AG04450 (cell line): ENCODE measurements at places on chromosomes 4 and X.

DNA sequence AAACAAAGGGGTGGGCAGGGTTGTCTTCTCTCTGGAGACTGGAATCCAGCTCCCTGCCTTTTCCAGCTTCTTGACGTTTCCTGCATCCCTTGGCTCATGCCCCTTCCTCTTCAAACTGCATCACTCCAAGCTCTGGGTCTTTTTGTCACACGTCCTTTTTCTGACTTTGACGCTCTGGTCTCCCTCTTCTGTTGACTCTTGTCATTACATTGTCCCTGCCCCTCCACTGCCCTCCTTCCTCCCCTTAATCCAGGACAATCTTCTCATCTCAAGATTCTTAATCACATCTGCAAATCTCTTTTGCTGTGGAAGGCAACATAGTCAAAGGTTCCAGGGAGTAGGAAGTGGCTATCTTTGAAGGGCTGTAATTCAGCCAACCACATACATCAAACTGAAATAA is 178.3 kb downstream of the TMA16 start:
- no peak for DNase-seq

- DNase-seq, result no peak
Measured at GRCh38 chrX:21374163-21374993, at the start of gene CNKSR2. Gene CNKSR2 (plus strand): TSS chrX:21374418. CDS start chrX:21374898, 480 bp downstream.

GRCh38 chrX:6041630-6042029 is 187.0 kb downstream of the NLGN4X start:
- no peak for DNase-seq

DNA sequence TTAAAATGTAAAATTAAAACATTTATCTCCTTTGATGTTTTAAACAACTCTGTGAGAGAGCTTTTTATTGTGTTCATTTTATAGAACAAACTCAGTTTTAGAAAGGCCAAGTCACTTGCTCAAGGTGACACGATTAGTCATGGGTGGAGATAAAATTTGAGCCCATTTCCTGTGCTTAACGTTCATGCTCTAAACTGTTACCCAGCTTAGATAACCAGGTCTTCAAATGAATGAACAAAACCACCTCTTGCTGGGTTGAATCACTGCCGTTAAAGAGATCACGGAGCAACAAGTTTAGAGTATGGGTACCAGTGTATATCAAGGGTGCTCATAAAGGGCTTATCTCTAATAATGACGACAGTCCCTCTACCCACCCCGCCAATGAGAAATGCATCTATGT is 10.2 kb upstream of the CASK start:
- DNase-seq, result no peak

DNA sequence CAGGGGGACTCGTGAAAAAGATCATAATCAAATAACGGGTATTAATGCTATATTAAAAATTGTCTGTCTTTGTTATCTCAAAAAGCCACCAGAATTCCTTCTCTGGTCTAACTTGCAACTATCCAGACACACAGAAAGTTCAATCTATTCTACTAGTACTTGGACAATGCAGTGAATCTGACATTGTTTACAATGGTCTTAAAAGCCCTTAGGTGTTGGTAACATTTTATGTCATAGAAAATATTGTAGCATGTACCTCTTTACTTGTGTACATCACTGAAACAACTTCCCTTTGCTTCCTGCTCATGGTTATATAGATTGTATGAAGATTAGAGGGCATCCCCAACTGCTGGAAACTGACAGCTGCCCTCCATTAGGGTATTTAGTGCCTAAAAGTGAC is 71.1 kb upstream of the PPP3CA start:
- no peak for DNase-seq

- DNase-seq, result no peak
Measured at GRCh38 chrX:148530464-148531077, 30.2 kb downstream of the AFF2 start.

GRCh38 chr4:181548873-181549575 is 694.2 kb upstream of the TENM3 start:
- peak; percentile 57 for DNase-seq

- DNase-seq, result no peak
Measured at GRCh38 chr4:5009796-5010195, 9.5 kb downstream of the CYTL1 start.

DNA sequence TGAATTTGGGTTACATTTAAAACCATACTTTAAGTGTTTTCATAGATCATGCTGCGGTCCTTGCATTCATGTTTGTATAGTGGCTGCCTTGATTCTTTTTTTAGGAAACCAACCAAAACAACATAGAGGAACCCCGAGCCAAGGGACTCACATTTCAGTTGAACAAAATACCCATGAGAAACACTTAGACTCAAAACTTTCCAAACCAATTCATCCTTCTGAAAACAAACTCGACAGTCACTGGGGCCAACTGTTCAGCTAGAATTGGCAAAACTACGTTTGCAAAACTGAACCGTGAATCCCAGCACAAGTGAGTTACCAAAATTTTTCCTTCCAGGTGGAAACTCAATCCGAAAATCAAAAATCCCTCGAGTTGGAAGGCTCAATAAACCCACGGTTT is 1.4 kb downstream of the ADGRA3 start:
- no peak for DNase-seq

- no peak for DNase-seq
Measured at GRCh38 chr4:112279882-112280315, 5.8 kb downstream of the TIFA start.

DNA sequence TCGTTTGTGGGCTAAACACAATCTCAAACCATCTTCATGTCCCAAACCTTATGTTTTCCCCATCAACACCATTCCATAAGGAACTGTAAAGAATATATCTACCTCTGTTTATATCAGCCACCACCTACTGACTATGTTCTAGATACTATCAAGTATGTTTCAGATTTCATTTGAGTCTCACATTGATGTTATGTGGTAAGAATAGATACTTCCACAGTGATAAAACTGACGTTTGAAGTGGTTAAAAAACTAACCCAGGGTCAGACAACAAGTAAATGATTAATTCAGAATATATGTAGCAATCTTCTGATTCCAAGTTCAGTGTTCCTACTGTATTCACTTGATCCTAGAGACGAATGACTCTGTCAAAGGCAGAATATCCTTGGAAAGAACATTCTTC is 156.8 kb upstream of the RASGEF1B start:
- no peak for DNase-seq

GRCh38 chr4:153937289-153937688 is 148.4 kb upstream of the SFRP2 start:
- DNase-seq, result no peak

DNA sequence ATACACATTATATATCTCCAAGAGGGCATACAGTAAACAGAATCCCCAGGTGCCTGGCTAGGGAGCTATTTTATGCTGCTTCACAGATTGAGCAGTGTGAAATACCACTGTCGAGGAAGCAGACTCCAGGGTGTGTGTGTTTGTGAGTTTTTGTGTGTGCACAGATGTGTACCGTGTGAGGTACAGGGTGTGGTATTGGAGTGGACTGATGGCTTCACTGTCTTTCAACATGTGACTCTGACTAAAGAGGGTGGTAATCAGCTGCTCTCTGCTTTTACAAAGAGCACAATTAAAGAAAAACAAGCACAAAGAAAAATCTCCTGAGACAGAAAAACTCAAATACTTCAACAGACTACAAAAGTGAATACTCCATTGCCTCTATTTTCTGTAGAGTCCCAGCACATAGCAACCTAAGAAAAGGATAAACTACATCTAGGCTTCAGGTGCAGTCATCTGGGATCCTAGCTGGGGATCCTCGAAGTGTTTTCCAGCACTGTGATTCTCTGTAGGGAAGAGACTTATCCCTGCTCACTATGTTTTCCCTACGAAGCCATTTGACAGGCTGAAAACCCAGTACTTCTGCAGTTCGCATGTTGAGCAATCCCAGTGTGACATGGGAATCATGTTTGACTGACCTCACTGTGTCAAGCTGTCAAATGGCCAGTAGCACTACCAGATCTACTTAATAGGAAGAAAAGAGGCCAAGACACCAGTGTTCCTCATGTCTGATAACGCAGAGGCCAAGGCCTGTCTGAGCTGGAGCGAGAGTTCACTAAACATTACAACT is 100.3 kb downstream of the CDS1 start:
- DNase-seq, result no peak

GRCh38 chrX:71184092-71184491 is 38.9 kb upstream of the GJB1 start:
- no peak for DNase-seq

GRCh38 chrX:2707334-2707760 is 16.3 kb downstream of the CD99 start:
- DNase-seq, result peak; percentile 59

- no peak for DNase-seq
Measured at GRCh38 chr4:12446657-12447185, 1018.0 kb upstream of the HS3ST1 start.

DNA sequence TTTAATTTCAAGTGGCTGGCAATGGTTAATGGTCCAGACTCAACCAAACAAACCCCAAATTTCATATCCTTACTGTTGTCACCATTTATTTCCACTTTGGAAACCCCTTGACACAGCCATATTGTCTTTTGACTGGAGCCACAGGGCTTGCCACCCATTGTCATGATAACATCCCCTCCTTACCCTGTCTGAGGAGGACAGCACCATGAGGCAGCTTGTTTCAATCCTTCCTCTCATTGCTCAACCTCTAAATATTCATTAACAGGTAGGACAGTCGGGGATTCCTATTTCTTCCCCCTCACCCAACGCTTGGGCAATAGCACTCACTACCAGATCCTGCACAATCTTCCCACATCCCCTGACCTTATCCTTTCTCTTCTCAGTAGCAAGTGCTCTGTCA is 92.1 kb downstream of the CEP135 start:
- DNase-seq, result no peak

DNA sequence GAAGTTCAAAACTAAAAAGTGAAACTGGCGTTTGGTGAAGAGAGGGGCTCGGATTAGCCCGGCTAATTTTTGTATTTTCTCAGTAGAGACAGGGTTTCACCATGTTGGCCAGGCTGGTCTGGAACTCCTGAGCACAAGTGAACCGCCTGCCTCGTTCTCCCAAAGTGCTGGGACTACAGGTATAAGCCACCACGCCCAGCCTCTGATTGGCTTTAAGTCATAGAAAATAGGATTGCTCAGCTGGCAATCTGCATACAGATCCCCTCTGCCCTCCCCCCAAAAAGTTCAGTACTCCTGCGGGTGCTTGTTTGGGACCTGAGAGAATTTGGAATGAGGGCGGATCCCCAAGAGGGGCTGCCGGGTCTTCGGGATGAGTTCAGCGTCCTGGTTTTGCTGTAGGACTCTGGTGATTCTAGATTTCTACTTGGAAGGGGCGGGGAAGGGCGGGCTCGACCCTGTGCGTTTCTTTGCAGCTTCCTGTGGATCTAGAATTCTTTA is 537 bp upstream of the PRKX start:
- no peak for DNase-seq

GRCh38 chrX:129981752-129982299 is 609 bp upstream of the BCORL1 start:
- DNase-seq, result no peak

GRCh38 chr4:139509727-139510410 is 46.1 kb downstream of the SETD7 start:
- no peak for DNase-seq

- no peak for DNase-seq
Measured at GRCh38 chrX:129930941-129931410, 25.0 kb downstream of the UTP14A start.

- DNase-seq, result no peak
Measured at GRCh38 chrX:107273795-107274194, 67.4 kb downstream of the DNAAF6 start.

GRCh38 chr4:102416765-102417164 is 71.5 kb upstream of the SLC39A8 start:
- no peak for DNase-seq

GRCh38 chrX:109624641-109625616 is at the start of gene KCNE5:
Gene KCNE5 (minus strand): TSS chrX:109625172. CDS start chrX:109625020, 152 bp downstream.
- no peak for DNase-seq

DNA sequence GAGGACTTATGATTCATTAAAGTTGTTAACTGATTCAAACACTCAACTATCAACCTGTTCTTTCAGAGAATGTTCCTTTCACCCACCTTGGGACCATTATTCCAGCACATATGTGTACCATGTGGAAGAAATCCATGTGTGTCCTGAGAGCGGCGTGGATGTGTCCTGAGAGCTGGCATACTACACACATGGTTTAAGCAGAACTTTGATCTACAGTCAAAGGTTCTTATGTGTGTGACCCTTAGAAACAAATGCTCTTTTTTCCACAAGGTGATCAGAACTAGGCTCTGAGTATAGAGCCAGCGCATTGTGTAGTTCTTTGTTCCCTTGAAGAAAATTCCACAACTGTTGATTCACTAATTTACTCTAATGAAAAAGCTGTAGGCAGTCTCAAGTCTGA is 332.0 kb downstream of the NR3C2 start:
- no peak for DNase-seq
